ENCODE measurements at places on chromosomes 3 and 15.
A peak's percentile ranks its signal among the peaks of the same experiment; 100 is the strongest.

- no peak for DNase-seq
These were observed 81.7 kb downstream of the RYR3 start for GRCh38 chr15:33392453-33392852.

DNA sequence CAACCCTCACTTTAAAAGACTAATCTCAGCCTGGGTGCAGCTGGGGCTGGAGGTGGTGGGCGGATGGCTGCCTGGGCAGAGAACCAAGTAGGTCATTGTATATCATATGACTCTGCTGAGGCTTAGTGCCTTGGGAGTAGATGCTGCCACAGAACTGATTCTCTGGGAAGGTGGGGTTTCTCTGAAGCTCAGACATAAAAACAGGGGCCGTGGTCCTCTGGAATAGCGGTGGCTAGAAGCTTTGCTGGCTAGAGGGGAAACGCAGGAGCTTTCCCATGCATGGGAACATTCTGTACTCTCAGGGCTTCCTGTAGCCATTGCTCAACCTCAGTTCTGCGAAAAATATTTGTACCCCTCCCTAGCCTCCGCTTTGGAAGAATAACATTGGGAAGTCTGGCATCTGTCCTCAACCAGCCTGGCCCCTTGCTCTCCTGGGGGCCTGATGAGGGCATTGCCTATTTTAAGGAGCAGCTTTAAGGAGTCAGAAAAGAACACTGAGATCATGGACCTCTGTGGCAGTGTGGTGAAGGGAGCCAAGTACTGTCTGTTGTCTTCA is 14.7 kb downstream of the TIMP4 start:
- DNase-seq: no peak

DNA sequence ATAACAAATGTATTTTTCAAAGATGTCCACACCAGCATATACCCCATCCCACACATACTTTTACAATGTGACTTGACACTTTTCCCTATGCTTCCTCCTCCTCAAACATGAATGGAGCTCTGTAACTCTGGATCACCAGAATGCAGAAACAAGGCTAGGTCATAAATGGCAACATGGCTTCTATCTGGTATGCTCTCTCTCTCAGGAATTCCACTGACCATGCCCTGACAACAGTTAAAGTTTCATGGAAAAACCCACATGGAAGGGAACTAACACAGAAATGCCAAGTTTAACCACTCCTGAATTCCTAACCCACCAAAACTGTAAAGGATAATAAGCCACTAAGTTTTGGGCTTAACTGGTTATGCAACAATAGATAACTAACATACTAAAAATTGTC is 19.9 kb downstream of the MYO9A start:
- DNase-seq: no peak

GRCh38 chr3:114319453-114319852 is 25.6 kb downstream of the TIGIT start:
- DNase-seq: no peak

GRCh38 chr3:33083958-33084357 is 13.0 kb downstream of the GLB1 start:
- no peak for DNase-seq

DNA sequence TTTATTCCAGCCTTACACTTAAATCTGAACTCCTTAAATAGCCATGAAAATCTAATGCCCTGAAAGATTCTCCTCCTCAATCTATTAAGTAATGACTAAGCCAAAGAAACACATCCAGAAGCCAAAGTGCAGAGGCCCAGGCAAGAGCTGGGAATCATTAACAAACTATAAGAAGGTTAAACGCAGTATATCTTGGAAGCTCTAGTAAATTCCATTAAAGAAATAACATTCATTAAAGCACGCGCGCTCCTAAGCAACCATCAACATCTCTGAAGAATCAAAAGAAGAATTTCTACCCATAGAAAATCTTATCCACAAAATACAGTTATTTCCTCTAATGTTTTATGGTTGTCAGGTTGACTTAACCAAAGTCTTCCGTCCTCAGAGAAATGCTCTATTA is 29.5 kb downstream of the MB21D2 start:
- DNase-seq: no peak

- no peak for DNase-seq
These were observed 58.4 kb downstream of the ARRDC4 start for GRCh38 chr15:98018761-98019351.

DNA sequence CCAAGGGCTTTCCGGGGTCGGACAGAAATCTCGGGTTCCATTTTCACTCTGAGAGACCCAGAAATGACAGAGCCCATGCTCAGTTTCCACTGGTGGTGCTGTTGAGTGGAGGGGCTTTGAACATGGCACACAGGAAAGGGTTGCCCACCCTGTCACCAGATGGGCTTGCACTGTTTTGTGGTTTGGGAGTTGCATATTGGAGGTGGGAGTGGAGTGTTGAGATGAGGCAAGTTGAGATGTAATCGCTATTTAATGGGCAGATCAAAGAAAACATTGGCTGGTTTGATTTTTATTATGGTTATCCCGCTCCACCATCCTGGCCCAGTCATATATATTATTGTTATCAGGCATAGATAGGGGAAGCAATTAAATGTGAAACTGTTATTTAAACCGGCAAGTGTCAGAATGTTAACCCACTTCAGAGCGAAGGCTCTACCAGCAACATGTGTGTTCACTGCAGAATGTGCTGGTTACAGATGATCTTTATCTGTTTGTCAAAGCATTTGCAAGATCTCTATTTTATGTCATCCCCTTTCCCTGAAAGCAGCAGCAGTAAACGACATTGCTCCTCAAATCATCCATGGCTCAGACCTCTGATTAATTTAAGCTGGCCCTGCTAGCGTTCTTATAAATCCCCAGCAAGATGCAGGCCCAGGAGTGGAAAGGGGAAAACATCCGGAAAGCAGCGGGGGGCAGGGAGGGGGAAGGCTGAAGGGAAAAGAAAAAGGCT is 58.3 kb upstream of the TSEN2 start:
- DNase-seq: no peak

- DNase-seq: no peak
These were observed 5.2 kb upstream of the ADAMTS9 start for GRCh38 chr3:64693031-64693430.

DNA sequence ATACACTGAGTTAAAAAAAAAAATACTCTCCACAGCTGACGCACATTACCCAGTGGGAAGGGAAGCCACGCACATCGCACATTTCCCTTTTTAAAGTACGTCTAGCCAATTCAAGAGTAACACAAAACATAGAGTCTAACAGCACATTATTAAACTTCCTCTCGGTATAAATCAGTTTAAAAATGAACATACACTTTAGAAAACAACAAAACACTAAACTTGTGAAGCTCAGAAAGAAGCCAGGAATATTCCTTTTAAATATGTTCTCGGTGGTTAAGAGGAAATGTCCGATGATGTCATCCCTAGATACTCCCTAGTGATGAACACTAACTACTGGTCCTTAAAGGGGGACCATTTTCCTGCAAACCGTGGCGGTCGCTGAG is 721 bp downstream of the MYEF2 start:
- no peak for DNase-seq

DNA sequence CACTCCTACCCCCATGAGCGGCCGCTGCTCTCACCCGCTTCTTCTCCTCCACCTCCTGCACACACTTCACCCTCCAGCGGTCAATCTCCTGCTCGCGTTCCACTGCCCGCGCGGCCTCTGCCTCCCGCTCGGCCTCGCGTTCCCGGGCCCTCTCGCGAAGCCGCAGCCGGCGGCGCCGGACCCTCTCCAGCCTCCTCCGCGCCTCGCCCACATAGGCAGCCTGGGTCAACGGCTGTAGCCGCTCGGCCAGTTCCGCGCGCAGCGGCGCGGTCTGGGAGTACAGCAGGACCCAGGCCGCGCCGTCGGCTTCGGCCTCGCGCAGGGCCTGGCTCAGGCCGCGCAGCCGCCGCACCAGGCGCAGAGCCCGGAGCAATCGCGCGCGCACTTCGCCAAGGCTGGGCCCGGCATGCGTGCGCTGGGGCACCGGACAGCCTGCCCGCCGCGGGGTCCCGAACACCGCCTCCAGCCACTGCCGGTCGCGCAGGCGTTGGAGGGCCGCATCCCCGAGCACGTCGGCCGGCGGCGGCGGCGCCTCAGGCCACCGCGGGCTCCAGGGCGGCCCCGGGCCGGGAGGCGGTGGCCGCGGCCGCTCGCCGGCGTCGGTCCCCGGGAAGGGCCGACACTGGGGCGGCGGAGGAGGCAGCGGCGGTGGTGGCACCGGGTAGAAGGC is 595 bp downstream of the PDCD7 start:
- DNase-seq: peak; percentile 70

GRCh38 chr3:54421943-54422342 is 299.6 kb downstream of the CACNA2D3 start:
- DNase-seq: no peak

DNA sequence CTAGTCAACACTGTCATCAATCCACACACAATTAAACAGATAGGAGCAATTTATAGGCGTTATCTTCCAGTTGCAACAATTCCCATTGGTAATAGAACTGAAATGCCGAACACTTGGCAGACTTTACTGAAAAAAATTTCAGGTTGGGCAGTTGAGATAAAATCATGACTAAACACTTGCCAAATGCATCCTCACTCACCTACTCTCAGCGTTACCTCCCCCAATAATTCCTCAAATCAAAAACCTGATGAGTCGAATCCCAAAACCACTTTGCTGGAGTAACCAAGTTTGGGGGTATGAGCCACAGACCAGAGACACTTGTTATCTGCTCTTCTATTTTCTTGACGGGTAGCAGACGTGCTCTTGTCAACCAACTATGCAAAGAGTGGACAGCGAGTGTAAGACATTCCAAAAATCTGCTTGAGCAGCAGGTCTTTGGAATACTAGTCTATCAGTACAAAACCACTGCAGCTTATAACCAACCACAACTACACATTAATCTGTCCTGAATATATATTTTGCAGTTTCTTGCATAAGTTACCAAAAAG is 30.3 kb downstream of the PPP1R2 start:
- DNase-seq: no peak

- no peak for DNase-seq
These were observed 15.5 kb downstream of the SCN10A start for GRCh38 chr3:38800511-38800910.

GRCh38 chr3:36941658-36942057 is 3.2 kb downstream of the TRANK1 start:
- DNase-seq: no peak

- DNase-seq: no peak
These were observed 46.9 kb downstream of the RLBP1 start for GRCh38 chr15:89174476-89174875.

DNA sequence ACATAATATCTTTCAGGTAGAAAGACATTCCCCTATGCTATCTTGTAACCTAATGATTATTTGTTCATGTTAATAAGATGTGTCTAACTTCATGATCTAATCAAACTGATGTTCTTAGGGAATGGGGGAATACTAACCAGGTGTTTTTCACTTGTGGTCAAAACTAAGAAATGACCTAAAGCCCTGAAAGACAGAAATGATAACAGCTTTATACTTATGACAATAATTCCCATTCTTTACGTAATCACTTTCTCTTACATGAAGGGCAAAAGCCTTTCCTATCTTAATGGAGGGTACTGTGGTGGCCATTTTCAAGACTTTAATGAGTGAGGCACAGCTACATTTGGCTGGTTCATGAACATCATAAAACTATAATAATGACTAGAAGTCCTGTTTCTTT is 33.9 kb upstream of the MEIS2 start:
- no peak for DNase-seq

DNA sequence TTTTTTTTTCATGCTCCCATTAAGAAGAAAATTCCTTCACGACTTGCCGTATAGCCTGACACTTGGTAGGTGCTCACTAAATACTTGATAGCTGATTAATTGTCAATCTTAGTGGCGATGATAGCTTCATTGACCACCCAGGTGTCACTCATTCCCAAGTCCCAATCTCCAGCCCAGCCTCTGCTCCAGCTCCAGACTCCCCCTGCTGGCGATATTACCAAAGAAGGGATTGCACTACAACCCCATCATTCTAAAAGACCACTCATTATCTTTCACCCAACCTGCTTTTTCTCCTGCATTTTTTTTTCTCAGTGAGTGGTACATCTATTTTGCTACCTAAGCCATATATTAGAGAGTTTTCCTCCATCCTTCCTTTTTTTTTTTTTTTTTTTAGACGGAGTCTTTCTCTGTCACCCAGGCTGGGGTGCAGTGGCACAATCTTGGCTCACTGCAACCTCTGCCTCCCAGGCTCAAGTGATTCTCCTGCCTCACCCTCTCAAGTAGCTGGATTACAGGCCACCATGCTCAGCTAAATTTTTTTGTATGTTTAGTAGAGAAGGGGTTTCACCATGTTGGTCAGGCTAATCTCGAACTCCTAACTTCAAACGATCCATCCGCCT is 19.5 kb upstream of the COMMD2 start:
- peak; percentile 71 for DNase-seq

- no peak for DNase-seq
These were observed 812 bp upstream of the SLC12A8 start for GRCh38 chr3:125213364-125213755.

GRCh38 chr15:77535845-77536244 is 96.9 kb downstream of the LINGO1 start:
- no peak for DNase-seq

- DNase-seq: no peak
These were observed 148.6 kb downstream of the SST start for GRCh38 chr3:187521546-187521945.

GRCh38 chr15:51619331-51620035 is 3.1 kb downstream of the DMXL2 start:
- DNase-seq: no peak

GRCh38 chr15:57919754-57920153 is 145.8 kb downstream of the ALDH1A2 start:
- no peak for DNase-seq

DNA sequence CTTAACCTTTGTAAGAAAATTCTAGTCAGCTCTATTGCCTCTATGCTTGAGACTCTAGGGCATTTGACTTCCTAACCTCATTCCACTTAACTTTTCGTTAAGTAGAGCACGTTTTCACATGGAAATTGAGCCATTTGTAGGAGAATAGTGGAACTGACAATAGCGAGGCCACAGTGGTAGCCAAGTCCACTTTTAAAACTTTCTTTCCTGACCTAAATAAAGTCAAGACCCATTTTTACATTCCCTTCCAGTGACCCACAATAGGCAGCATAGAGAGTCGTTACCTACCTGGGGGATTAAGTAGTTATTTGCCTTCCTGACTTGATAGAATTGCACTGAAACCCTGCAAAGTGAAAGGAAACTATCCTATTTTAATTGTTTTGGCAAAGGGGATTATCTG is 386.0 kb upstream of the NECTIN3 start:
- no peak for DNase-seq

DNA sequence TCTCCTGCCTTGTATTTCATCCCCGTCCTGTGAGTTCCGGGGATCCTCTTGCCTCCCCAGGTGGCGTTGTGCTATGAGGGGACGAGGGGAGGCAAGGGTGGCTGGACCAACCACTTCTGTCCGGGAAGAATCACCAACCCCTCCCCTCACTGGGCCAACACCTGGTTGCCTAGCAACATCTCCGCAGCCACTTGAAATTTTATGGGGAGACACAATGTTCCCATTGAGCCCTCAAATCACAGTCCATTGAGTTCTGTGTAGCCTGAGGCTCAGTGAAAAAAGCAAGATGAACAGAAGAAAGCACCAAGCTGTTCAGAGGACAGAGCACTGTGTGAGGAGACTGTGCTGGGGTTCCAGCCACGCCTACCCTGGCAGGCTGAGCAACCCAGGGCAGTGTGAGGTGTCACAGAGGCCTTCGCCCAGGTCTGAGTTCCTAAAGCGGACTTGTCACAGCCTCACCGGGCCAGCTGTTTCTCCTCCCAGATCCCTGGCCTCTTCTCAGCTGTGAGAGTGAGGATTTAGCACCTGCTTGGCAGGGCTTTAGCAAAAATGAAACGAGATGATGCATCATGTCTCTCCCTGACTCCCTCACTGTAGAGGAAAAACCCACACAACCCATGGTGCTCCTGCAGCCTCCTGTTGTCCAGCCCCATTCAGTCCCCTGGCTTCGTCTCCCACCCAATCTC is 76.8 kb downstream of the ATP2B2 start:
- DNase-seq: no peak

GRCh38 chr3:178623666-178624255 is 87.5 kb downstream of the KCNMB2 start:
- no peak for DNase-seq

Measured in nephron progenitor cell (in vitro differentiated cells).